ENCODE measurements at places on chromosomes 2 and 18. TPM values are rescaled to one million over a fixed set of nuclear protein-coding genes. Genes with fewer than 3 reads are reported as not detected.

The UGT1A5 gene
- total RNA-seq: not detected

The MPP4 gene
- total RNA-seq: 5.2 TPM

The TMEM37 gene
- total RNA-seq: 1.3 TPM

The NCKAP5 gene
- 28.7 TPM for total RNA-seq

The OR6B2 gene
- total RNA-seq: not detected

- no peak for DNase-seq
These were observed 13.7 kb downstream of the FEZ2 start for GRCh38 chr2:36584148-36584794.

DNA sequence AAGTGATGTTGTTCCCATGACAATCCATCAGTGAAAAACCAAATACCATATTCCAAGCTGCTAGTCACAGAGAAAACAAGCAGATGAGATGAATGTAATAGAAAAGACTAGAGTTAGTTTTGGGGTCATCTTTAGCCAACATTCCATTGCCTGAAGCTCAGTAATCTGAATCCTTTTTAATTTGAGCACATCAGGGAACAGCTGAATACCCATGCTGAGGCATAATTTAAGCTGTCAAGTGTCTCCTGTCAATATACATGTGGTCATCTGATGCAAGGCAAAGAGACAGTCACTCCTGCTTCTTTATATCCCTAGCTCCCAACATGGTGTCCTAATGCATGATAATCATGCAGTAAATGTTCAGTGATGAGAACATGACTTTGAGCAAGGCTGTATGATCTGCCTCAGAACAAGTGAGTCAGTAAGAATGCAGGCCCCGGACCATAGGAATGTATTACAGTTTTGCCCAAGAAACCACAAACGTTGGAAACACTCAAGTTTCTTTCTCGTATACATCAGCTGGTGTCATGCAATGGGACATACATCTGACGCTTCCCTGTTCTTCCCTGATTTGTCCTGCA is 48.0 kb downstream of the CDK15 start:
- peak; percentile 96 for DNase-seq

DNA sequence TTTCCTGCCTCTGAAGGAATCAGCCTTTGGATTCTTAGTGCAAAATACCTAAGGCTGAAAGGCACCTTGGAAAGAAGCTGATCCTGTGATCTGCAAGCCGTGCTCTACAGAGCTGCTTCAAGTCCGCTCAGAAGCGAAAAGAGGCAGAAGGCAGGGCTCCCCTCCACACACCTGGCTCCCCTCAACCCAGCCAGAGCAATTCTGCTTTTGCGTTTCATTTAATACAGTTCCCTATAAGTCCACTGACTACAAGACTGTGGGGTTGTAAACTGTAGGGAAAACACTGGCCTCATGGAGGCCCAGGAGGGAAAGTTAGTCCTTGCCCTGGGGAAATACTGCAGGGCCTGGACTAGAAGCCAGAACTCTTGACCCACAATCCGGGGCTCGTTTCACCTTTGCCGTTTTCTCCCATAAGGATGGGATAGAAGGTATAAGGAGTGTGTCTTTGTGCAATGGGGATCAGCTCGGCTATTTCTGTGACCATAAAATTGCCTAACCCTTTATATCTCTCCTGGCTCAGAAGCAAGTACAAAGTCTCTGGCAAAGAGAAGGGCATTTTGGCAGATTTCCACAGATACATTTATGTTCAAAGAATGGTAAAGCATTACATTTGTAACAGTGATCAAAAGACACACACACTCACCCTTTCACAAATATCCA is 95.8 kb upstream of the TEX51 start:
- no peak for DNase-seq

Data from fibroblast of villous mesenchyme (primary cell).